ENCODE measurements at places on chromosomes 5 and 9.

GRCh38 chr5:10866913-10867312 lies 105.9 kb upstream of the DAP start:
- no peak for DNase-seq

- DNase-seq, result no peak
Measured at GRCh38 chr9:82670000-82670399, 392.9 kb downstream of the RASEF start.

GRCh38 chr5:170361116-170361515 lies 28.1 kb downstream of the KCNMB1 start:
- DNase-seq, result no peak

- DNase-seq, result no peak
Measured at GRCh38 chr5:7324919-7325318, 71.0 kb upstream of the ADCY2 start.

GRCh38 chr5:159393854-159394274 lies 63.6 kb upstream of the IL12B start:
- no peak for DNase-seq

DNA sequence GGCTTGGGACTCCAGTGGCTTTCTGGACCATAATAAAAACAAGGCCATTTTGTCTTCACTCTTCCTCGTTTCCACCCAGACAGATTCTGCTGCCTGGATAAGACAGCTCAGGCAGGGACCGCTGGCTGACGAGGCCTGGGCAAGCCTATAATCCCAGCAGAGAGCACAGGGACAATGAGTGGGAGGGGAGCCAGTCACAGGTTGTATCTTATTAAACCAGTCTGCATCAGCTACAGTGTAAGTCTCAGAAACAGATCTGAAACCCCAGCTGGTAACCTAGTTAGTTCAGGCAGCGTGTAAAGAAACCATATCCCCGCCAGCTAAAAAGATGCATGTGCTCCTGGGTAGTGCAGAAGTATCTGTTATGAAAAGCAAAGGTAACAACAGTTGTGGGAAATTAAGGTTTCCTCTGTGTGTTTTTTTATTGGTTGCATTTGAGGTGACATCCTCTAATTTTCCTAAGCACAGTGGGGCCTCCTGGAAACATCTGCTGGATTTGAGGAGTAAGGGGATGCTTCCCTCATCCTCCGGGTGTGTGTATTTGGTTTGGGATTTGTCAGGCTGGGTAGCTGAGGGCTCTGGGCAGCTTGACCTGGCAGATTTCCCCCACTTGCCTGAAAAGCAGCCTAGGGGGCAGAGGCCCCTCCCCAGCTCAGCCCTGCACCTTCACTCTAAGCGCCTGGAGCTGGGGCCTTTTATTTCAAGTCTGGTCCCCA lies 15.2 kb upstream of the TAL2 start:
- no peak for DNase-seq

GRCh38 chr9:32703635-32704034 lies 68.2 kb upstream of the TAF1L start:
- DNase-seq, result no peak

GRCh38 chr9:113660196-113660595 lies 196.7 kb downstream of the RGS3 start:
- no peak for DNase-seq

DNA sequence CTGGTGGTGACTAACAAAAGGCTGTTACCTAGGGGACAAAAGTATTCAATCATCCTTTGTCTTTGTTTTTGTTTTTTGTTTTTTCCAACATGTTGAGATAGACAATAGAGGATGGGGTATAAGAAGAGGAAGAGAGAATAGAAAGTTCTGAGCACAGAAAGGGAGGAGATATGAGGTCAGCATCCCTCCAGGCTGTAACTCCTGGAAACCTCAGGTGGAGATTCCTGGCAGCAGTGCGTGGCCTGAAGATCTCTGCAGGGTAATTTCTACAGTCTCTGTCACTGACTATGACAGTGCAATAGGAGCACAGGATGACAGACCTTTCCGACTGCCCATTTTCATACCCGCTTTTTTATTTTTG lies 112.1 kb downstream of the ADRB2 start:
- DNase-seq, result no peak

DNA sequence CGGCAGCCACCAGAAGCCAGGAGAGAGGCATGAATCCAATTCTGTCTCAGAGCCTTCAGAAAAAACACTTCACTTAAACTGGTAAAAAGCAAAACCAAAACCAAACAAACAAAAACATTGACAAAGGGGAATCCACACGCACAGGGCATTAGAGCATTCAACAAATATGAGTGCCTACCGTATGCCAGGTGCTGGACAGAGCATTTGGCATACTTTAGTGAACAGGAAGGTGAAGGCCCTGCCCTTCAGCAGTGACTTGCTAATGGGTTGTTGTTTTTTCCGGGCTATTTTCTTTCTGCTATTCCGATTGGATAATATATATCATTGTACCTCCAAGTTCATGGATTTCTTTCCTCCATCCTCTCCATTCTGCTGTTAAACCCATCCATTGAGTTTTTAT lies 71.7 kb upstream of the RUFY1 start:
- no peak for DNase-seq

- no peak for DNase-seq
Measured at GRCh38 chr5:167629634-167630033, 661.8 kb upstream of the WWC1 start.
